ENCODE measurements at places on chromosomes 3 and 15. TPM values are rescaled to one million over a fixed set of nuclear protein-coding genes. Genes with fewer than 3 reads are reported as not detected.

Gene GADL1
- total RNA-seq, result 0.39 TPM

Gene CCR8
- not detected for total RNA-seq

Gene ROBO2
- total RNA-seq, result not detected

- DNase-seq, result no peak
Observed at GRCh38 chr3:21509731-21510470, 241.1 kb downstream of the ZNF385D start.

GRCh38 chr15:73333001-73333400 lies 35.8 kb downstream of the HCN4 start:
- no peak for DNase-seq

DNA sequence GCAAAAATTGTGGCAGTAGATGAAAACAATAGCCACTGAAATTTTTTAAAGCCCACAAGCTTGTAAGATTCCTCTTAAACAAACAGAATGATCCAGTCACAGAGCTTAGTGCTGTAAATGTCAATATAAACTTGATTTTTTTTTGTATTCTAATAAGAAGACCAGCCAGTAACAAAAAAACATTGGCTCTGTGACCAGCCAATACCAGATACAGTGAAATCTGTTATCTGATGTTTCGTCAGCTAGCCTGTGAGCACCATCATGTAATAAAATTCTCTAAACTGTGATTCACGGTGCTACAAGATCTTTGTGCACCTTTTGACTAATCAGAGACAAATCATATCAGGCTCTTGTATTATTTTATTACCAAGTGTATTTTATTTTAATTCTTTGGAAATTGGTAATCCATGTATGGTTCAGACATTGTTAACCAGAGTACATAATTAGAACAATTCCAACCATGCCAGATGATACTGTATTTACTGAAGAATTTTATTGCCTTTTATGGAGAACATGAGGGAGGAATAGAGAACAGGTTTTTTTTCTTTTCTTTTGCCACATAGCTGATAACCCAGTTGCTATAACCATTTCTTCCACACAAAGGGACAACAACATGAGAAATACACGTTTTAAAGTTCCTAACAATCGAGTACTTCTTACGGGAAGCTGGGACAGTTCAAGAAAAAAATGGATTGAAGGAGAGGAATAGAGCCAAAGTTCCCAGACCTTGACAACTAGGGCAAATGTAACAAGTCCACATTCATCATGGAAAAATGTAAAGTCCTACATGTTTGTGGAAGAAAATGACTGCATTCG lies 71.9 kb downstream of the FILIP1L start:
- no peak for DNase-seq

DNA sequence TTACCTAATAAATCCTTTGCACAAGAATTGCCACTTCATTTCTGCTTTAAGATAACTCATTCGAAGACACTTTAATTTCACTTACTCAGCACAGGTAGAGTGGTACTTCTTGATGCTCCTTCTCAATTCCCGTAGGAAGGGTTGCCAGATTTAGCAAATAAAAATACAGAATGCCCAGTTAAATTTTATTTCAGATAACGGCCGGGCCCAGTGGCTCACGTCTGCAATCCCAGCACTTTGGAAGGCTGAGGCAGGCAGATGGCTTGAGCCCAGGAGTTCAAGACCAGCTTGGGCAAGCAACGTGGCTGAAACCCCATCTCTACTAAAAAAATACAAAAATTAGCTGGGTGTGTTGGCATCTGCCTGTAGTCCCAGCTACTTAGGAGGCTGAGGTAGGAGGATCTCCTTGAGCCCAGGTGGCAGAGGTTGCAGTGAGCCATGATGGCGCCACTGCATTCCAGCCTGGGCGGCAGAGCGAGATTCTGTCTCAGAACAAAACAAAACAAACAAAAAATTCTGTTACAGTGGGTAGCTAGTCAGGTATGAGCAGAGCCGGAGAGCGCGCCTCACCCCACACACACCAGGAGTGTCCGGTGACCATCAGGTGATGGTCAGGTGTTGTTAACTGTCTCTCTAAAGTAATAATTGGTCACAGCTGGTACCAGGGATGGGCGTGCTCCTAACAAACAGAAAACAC lies 92.8 kb downstream of the DNAH12 start:
- DNase-seq, result no peak

- no peak for DNase-seq
Observed at GRCh38 chr3:148518520-148518919, 179.2 kb upstream of the AGTR1 start.

DNA sequence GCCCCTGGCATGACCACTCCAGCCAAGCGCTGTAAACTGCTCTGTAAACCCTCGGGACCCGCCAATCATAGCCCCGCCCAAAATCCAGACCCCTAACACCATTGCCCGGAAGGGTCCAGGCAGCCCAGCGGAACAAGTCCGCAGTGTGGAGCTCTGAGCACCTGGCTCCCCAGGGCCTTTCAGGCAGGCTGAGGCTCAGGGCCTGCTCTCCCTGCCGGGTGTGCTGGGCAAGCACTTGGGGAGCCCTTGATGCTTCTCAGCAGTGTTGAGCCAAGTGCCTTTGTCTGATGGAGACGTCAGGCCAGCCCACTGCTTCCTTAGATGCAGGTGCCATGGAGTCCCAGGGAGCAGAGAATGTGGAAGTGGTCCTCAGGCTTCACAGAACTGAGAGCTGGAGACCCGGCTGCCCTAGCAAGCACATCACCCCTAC lies 106.2 kb downstream of the TLE3 start:
- DNase-seq, result no peak

- no peak for DNase-seq
Observed at GRCh38 chr15:81002331-81003096, 1.8 kb downstream of the TLNRD1 start.

Data from gastrocnemius medialis (tissue), 4 donors.